Right ventricle myocardium inferior (tissue), 1 donor: ENCODE measurements at places on chromosomes 3 and 15.

DNA sequence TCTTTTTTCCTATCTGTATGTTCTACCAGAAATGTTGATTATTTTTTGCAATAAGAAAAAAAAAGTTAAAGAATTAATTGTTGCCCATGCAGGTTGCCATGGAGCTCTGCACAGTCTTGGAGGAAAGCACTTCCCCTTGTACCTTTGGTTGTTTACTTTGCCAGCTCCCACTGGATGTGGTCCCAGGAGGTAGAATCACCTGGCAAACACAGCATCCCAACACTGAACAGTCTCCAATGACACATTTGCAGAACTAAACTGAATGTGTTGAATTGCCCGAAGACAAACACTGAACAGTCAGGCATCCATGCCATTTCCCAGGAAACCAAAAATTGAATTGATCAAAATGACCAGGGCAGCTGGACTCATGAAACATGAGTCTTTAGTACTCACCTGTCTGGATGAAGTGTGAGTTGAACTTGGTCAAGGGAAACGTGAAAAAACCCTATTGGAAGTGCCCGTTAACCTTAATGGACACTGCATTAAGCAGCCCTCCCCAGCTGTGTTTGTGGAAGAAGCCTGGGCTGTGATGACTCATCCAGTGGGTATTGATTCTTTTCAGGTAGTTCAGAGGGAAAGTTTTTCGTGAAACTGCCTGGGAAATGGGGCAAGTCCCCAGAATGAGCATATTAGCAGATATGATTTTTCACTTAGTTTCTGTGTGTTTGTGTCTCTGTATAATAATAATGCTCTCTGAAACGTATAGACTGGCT lies 284.7 kb upstream of the STT3B start:
- no peak for DNase-seq

- DNase-seq: no peak
These were observed 1066.5 kb downstream of the PLOD2 start for GRCh38 chr3:145094355-145094941.

- DNase-seq: no peak
These were observed 137.7 kb downstream of the ARPP21 start for GRCh38 chr3:35777065-35777464.

DNA sequence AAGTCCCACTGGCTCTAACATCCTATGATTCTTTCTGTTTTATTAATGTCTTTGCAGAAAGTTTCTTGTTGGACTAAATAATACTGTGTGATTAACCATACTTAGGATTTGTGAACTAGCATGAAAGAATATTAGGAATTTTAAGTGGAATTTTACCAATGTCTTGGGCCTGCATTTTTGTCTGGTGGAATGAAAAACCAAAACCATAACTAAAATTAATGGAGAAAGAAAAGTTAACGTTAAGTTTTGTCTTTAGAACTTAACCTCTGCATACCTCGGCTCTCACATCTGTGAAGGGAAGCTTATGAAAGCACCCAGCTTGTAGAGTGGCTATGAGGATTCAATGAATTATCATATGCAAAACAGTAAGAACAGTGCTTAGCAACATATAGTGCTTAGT lies 6.5 kb downstream of the FBN1 start:
- no peak for DNase-seq

DNA sequence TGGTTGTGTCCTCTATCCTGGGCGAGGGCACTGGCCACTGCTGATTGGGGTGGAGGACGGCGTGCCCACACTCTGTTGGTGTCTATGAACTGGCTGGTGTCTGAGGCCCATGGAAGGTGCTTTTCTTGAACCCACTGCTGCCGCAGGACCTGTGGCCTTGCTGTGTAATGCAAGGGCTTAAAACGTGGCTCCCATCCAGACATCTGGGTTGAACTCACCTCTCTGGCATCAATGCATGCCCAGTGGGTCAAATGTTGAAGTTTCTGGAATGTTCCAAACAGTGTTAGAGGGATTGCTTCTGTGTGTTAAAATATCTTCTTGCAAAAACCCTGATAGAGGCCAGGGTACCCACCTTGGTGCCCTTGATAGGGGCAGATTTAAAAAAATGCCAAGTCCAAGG lies 42.6 kb downstream of the FAM3D start:
- DNase-seq: no peak
